Inflammatory macrophage treated with lipopolysaccharide for 1 hour (primary cell): ENCODE measurements at places on chromosomes 7 and 10.

- no peak for DNase-seq
Measured at GRCh38 chr7:24863626-24864025, 106.4 kb upstream of the GSDME start.

GRCh38 chr7:48636391-48637015 is 287.8 kb upstream of the CDC14C start:
- DNase-seq: no peak

GRCh38 chr7:83469491-83469890 is 179.4 kb downstream of the SEMA3E start:
- no peak for DNase-seq

GRCh38 chr10:132339276-132339675 is 7.3 kb downstream of the LRRC27 start:
- no peak for DNase-seq

DNA sequence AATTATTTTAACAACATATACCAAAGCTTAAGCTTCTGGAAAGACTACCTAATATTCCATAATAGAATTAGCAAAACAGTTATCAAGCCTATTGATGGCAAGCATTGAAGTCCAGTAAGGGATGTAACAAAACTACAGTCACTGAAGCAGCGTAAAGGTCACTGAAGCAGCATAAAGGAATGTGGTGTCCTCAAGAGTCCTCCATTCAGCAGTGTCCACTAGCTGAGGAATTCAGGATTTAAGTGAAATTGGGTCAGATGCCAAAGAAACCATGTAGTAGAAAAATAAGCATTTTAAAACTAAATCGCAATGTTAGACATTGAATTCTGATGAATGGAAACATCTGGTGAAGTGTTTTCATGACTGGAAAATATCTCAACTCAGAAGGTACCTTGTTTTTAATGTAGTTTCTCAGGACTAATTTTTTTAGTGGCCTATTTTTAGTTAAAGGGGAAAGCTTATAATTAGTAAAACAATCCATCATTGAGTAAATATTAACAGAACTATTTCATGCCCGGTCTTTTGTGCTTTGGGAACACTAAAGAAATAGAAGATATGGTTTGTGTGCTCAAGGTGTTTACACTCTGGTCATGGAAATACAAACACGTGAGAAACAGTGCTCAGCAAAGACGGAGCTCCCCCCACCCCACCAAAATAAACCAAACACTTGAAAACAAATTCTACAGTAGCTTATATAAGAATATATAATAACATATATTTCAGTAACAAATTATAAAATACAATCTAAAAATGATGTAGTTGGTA is 121.4 kb downstream of the CDK14 start:
- DNase-seq: no peak

GRCh38 chr10:127375461-127375860 is 173.6 kb upstream of the NPS start:
- no peak for DNase-seq

DNA sequence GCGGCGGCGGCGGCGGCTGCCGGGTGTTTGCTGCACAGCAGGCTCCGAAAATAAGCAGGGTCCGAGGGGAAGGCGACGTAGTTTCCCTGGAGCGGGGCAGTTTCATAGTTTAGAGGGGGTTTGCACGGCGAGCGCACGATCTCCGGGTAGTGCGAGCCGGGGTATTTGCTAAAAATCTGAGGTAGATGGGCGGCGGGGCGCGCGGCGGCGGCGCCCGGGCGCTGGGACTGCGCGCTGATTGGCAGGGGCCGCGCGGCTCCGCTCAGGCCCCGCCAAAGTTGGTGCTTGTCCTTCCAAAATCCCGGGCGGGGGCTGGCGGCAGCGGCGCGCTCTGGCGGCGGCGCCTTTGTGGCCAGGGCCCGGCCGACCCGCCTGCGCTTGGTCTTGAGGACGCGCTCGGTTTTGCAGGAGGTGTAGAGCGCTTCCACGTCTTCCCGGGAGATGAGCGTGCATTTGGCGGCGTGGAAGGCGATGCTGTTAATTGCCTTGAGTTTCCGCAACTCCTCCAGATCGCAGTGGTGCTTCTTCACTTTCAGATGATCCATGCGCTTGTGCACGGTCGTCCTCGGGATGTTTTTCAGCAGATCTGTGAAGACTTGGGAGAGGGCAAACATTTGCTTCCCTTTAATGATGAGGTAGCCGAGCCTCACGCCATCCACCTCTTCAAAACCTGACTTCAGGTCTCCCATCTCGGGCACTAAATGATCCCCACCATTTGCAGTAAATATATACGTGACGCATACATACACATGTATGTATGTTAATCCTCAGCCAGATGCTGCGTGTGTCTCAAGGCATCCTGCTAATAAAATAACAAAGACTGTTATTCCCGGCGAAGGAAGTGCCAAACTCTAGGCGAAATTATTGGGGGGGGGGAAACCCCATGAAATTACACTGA is 8.1 kb downstream of the SKIDA1 start:
- DNase-seq: no peak

DNA sequence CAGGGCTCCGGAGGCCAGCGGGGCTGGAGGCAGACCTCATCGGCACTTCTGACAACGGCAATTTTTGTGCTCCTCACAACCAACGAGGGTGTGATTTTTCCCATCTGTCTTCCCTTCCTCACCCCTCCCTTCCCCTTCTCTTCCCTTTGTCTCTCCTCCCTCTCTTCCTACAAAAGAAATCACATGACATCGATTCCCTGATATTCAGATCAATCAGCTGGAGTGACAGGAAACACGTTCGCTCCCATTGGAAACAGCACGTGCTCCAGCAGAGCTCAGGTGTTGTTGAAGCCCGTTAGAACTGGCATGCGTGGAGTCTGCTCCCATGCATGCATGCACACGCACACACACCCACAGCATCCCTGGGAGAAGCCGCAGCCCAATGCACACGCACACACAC is 222.4 kb downstream of the PTPRN2 start:
- DNase-seq: no peak

DNA sequence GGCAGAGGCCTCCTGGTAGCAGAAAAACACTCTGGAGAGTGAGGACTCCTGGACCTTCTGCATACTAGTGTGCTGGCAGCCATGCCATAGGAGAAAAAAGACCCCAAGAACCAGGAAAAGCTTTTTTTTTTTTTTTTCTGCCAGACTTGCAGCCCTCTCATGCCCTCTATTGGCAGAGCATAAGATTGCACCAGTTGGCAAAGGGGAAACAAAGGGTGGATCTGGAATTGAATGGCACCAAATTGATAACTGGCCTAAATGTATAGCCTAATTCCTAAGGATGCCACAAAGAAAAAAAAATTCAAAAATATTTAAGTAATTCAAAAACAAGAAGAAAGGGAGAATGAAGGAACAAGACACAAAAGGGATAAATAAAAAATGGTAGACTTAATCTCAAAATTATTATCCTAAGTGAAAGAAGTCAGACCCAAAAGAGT is 112.5 kb upstream of the GHITM start:
- DNase-seq: peak; percentile 3

DNA sequence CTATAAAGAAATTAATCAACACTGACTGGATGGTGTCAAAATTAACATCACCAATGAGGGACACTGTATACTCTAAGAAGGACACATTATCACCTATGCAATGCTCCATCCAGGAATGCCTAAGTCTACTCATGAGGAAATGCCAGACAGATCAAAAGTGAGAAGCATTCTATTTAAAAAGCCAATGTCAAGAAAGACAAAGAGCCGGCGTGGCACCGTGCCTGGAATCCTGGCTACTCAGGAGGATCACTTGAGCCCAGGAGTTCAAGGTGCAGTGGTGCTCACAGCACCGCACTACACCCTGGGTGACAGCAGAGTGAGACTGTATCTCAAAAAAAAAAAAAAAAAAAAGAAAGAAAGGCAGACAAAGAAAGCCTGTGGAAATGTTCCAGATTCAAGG is 45.5 kb upstream of the ANAPC16 start:
- no peak for DNase-seq

DNA sequence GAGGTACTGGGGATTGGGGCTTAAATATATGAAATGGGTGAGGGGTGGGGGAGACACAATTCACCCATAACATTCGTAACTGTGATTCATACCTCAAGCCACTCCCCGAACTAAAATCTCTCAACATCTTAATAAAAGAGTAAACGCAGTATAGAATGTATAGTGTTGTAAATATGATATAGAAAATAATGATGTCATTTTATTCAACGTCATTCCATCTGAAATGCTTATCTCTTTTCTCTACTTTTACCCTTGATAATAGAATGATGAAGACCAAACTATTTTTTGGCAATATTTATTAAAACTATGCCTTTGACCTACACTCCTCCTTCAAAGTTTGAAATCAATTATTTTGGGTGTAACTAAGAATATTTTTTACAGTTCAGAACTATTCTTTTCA is 36.4 kb downstream of the FRA10AC1 start:
- DNase-seq: no peak

DNA sequence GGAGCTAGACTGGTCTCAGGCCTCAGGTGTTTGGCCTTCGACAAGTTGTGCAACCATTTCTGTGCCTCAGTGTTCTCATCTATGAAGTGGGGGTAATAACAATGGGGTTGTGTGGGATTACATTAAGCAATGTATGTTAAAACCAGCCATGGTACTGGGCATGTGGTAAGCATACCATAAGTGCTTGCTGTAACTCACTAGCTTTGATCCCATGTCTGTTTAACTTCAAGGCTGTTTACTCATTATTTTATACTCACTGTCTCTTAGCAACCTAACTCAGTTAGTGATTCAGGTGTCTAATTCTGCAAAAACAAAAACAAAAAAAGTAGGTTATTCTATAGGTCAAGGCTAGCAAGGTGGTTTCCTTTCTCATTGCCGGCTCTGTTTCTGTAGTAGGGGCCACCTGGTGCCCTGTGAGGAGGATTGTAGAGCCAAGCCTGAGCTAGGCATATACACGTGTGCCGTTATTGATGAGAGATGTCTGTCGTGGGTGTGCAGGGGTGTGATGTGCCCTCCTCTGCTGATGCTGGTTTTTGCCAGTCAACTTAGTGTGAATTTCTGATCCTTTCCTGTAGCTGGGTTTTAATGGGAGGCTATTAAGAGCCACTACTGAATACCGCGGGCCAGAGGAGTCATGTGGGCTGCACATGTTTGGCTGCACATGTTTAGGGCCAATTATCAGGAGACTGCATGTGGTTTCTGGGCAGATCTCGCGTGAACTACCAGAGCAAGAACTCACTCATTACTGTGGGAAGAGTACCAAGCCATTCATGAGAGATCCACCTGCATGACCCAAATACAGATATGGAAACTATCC is 56.2 kb downstream of the EEPD1 start:
- DNase-seq: no peak

DNA sequence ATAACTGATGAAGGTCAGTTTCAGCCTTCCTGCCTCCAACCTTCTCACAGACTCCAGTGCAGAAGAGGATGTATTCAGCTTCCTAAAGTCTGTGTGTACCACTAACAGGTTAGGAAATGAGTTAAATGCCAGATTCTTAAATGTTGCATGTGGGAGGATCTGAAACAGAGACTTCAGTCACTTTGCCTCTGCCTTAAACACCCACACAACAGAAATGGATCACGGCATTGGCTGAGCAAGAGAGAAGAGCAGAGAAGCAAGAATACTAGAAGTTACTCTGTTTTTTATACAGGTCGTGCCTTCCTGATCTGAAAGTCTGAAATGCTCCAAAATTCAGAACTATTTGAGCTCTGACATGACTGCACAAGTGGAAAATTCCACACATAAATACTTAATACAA is 98.9 kb upstream of the ARHGAP21 start:
- peak; percentile 33 for DNase-seq

- DNase-seq: no peak
Measured at GRCh38 chr10:86401588-86402282, 35.1 kb upstream of the GRID1 start.

GRCh38 chr10:10462151-10462941 is 555.3 kb upstream of the CELF2 start:
- no peak for DNase-seq
